ENCODE measurements at places on chromosomes 5 and 9. TPM values are rescaled to one million over a fixed set of nuclear protein-coding genes. Genes with fewer than 3 reads are reported as not detected.

GRCh38 chr9:7119612-7120011 is 361.8 kb downstream of the KDM4C start:
- H3K27ac ChIP-seq: no peak overlapping the region
- no peaks in the 10 kb centered on the region for H3K4me1 ChIP-seq
- no peaks in the 10 kb centered on the region for H3K36me3 ChIP-seq
- DNase-seq: no peak
- H3K4me3 ChIP-seq: no peak overlapping the region

DNA sequence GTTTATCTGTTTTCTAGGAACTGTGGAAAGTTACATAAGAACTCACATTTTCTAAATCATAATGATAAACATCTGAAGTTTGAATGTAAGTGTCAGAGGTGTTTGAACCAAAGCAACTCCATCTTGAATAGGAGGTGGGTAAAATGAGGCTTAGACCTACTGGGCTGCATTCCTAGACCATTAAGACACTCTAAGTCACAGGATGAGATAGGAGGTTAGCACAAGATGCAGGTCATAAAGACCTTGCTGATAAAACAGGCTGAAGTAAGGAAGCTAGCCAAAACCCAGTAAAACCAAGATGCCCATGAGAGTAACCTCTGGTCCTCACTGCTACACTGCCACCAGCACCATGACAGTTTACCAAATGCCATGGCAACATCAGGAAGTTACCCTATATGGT is 297.7 kb upstream of the POU5F2 start:
- H3K27ac ChIP-seq: no peak overlapping the region
- no peaks in the 10 kb centered on the region for H3K36me3 ChIP-seq
- no peak overlapping the region for H3K4me3 ChIP-seq
- peaks cover 22% of the 10 kb centered on the region for H3K4me1 ChIP-seq

GRCh38 chr9:87063871-87064270 is 116.6 kb upstream of the GAS1 start:
- H3K4me1 ChIP-seq: no peaks in the 10 kb centered on the region
- no peaks in the 10 kb centered on the region for H3K36me3 ChIP-seq
- H3K4me3 ChIP-seq: no peak overlapping the region
- H3K27ac ChIP-seq: no peak overlapping the region

DNA sequence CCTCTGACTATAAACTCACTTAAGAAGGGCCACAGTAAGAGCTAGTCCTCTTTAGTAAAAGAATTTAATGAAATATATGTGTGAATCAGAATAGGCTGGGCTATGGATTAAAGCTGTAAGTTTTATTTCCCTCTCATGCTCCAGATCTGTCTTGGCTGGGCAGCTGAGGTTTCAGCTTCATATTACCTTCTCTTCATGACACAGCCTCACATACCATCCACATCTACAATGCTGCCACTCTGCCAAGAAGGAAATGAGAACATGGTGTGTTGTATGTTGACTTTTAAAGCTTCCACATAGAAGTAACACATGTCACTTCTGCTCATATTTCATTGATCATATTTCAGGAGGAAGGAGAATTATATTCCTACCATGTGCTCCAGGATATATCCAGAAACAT is 776.0 kb upstream of the ACO1 start:
- DNase-seq: no peak
- no peaks in the 10 kb centered on the region for H3K36me3 ChIP-seq
- H3K27ac ChIP-seq: no peak overlapping the region
- H3K4me3 ChIP-seq: no peak overlapping the region

DNA sequence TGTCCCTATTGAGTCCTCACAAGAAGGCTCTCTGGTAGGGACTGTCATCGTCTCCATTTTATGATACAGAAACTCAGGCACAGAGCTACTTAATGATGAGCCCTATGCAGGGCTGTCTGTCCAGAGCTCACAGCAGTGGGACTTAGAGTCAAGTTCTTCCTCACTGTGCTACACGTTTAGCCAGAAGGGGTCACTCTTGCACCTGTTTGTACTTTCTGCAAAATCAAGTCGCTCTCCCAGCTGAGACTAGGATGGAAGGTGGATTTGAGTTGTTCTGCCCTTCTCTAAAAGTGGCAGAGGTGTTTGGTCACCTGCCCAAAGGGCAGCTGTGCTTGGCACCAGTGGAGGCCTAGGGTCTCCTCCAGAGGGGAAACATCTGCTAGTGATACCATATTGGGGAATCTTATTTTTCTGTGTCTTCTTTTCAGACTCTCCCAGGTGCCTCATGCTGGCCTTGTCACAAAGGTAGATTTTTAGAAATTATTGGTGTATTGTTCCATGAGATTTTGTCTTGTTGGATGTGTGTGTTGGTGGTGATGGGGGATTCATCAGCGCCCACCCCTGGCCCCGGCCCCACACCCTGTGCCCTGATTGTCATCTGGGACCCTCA is 104.2 kb downstream of the PPARGC1B start:
- H3K4me3 ChIP-seq: no peak overlapping the region
- H3K27ac ChIP-seq: no peak overlapping the region
- no peaks in the 10 kb centered on the region for H3K27me3 ChIP-seq

- H3K27ac ChIP-seq: no peak overlapping the region
- no peaks in the 10 kb centered on the region for H3K27me3 ChIP-seq
- no peak overlapping the region for H3K4me3 ChIP-seq
- H3K36me3 ChIP-seq: no peaks in the 10 kb centered on the region
- DNase-seq: no peak
Observed at GRCh38 chr5:407051-407450, 35.9 kb upstream of the EXOC3 start.

- no peaks in the 10 kb centered on the region for H3K27me3 ChIP-seq
- H3K27ac ChIP-seq: no peak overlapping the region
- no peaks in the 10 kb centered on the region for H3K4me1 ChIP-seq
- no peak for DNase-seq
- H3K4me3 ChIP-seq: no peak overlapping the region
Observed at GRCh38 chr5:146337264-146337904, 1.3 kb upstream of the POU4F3 start.

DNA sequence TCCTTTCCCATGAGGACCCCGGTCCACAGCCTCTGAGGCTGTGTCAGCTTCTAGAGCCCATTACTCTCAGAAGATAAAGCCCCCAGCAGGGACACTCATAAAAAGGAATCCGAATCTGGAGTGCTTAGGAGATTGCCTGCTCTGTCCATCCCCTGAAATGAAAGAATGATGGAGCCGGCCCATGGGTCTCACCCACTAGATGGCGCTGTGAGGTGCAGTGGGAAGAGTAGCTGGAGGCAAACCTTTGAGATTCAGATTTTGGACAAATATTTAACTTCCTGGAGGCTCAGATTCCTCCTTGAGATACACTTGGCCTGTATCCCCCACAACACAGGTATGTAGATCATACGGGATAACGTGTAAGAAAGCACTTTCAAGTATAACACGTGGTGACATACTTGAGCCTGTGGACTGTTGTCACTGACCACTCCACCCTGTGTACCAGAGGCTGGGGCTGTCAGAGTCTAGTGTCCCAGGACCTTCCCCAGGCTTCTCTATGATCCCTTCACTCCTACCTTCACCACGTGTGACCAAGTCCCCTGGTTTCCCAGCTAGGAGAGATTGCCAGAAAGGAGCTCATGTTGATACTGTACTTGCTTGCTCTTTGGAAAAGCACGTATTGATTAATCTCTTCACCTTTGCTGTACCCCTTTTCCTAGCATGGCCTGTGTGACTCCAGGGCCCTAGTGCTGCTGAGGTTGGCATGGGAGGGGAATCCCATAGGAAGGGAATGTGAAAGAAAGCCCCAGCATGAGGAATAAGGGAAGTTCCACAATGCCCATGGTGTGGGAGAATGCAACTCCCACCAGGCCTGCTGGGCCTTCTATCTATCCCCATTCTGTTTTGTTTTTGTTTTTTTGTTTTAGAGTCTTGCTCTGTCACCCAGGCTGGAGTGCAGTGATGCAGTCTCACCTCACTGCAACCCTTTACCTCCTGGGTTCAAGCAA is 32.1 kb downstream of the TRMO start:
- DNase-seq: no peak
- no peak overlapping the region for H3K27ac ChIP-seq
- H3K36me3 ChIP-seq: no peaks in the 10 kb centered on the region
- H3K4me1 ChIP-seq: no peaks in the 10 kb centered on the region
- H3K27me3 ChIP-seq: no peaks in the 10 kb centered on the region

DNA sequence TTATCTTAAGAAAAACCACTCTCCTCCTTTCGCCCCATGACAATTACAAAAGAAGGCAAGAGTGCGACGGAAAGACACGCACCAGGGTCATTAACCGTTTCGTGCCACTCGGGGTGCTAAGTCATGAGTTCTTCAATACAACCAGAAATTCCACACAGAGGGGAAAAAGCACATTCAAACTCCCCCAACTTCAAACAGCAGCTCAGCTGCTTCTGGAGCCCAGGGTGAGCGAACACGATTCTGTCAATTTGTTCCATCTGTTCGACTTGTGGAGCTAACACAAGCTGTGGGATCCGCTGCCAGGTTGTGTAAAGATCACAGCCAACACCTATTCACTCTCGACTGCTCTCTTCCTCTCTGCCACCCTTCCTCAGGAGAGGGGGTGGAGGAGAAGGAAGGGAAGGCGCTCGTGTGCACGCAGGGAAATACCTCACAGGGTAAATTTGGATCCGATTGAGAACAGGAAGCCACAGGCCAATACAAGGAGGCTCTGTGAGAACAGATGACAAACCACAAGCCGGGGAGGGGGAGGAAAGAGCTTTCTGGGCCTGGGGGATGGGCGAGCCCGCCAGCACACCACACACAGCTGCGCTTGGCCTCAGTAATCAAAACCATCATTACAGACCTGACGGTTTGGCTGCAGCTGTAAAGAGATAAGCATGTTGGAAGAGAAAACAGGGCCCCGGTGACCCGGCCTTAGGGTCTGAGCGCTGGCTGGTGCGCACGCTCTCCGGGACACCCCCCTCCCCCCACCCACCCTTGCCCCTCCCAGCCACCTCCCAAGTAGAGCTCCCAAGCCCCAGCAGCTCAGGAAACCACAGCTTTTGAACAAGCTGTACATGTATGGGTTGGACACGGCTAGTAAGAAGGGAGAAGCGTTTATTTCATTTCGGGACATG is 54.3 kb downstream of the PTCH1 start:
- H3K27ac ChIP-seq: peak overlapping the region; percentile 28
- H3K27me3 ChIP-seq: no peaks in the 10 kb centered on the region
- no peak overlapping the region for H3K4me3 ChIP-seq
- 0 out of 2 replicates have a peak, but pooled peaks cover 5% of the 10 kb centered on the region for H3K4me1 ChIP-seq
- peak; percentile 39 for DNase-seq
- H3K36me3 ChIP-seq: peaks cover 3% of the 10 kb centered on the region

DNA sequence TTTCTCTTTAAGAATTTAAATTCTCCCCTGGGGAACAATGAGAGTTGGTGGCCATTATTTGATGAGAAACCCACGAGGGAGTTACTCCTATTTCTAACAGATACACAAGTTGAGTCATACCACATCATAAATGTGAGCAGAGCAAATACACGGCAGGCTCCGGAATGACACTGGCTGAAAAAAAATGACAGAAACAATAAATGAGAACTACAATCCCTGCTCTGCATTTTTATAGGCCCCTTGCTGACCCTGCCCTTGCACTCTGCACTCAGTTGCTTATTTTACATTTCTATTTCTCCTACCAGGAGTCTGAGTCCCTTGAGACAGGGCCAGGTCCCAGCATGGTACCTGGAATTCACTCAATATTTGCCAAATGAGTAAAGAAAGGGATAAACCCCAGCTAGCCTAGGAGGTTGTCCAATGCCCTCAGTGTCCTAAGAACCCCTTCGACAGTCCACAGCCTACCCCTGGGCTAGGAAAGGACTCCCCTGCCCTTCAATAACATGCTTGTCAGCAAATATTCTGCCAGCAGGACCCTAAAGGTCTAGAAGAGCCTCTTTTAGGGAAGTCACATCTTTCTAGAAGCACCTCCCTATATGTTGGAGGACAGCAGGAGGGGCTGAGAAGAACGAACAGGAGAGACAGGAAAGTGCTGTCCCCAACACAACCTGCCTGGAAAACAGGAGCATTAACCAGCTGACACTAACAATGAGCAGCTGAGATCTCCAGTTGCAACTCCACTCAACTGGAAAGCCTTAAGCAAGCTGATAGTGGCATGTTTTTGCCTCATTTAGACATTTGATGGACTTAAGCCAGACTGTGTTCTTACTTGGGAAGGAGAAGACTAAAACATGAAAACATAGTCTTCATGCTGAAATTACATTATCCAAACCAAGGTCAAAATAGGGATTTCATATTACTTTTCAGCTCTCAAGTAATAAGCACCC is 191.2 kb downstream of the ACTL7B start:
- H3K36me3 ChIP-seq: no peaks in the 10 kb centered on the region
- no peak overlapping the region for H3K27ac ChIP-seq
- H3K27me3 ChIP-seq: no peaks in the 10 kb centered on the region
- H3K4me1 ChIP-seq: no peaks in the 10 kb centered on the region
- no peak overlapping the region for H3K4me3 ChIP-seq

DNA sequence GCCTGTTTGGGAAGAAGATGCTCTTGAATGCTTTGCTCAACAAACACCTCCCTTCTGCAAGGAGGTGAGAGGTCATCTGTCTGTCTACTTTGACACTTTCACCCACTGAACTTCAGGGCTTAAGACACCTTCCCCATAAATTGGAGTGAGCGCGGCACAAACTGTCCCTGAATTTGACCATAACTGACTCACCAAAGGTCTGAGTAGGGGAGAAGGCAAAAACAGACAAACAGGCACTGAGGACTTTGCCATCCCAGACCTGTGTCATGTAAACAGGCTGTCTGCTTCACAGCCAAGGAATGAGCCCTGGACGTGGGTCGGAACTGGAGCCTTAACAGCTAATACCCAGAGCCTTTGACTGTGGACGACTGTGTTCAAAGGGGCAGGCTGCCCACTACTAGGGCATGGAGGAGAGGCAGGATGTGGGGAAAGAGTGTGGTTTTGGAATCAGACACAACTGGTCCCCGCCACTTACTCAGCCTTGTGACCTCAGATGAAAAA is 320.9 kb upstream of the KLF4 start:
- H3K4me3 ChIP-seq: no peak overlapping the region
- no peak overlapping the region for H3K27ac ChIP-seq
- no peaks in the 10 kb centered on the region for H3K27me3 ChIP-seq
- DNase-seq: no peak

DNA sequence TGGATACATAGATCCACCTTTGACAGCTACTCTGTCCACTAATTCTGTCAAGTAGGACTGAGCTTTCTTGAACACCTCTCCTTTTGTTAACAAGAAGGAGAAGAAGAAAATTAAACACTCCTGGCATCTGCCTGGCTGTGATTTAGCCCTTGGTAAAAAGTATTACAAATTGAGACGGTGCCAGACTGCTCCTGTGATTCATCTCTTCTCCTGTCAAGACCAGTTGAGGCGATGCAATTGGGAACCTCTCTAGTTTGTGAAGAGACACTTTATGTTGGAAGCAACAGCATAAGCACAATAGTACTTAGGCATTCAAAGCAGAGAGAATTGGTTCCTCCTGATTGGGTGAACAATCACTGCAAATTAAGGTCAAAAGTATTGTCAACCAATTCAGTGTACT is 72.7 kb downstream of the GHR start:
- H3K36me3 ChIP-seq: no peaks in the 10 kb centered on the region
- no peak overlapping the region for H3K4me3 ChIP-seq

Gene ZNF367
- 10.0 TPM for total RNA-seq

Gene RNF224
- total RNA-seq: 0.27 TPM

Gene FCN2
- not detected for total RNA-seq

Gene SLC9A3
- total RNA-seq: 3.7 TPM

Gene LHX3
- total RNA-seq: 1.1 TPM

Gene PCDHA4
- total RNA-seq: 0.07 TPM

Gene CTXN3
- total RNA-seq: not detected

Gene WDR31
- total RNA-seq: 1.9 TPM

All from Caco-2 (cell line).